ENCODE measurements at places on chromosomes 3 and 15.

GRCh38 chr15:26126819-26127387 lies 263.8 kb upstream of the ATP10A start:
- no peak for DNase-seq

- no peak for DNase-seq
These were observed 66.9 kb downstream of the BFSP2 start for GRCh38 chr3:133466531-133467386.

GRCh38 chr15:100133001-100133400 lies 208.8 kb downstream of the ADAMTS17 start:
- DNase-seq = no peak

- no peak for DNase-seq
These were observed 42.1 kb downstream of the RBP2 start for GRCh38 chr3:139434228-139434627.

DNA sequence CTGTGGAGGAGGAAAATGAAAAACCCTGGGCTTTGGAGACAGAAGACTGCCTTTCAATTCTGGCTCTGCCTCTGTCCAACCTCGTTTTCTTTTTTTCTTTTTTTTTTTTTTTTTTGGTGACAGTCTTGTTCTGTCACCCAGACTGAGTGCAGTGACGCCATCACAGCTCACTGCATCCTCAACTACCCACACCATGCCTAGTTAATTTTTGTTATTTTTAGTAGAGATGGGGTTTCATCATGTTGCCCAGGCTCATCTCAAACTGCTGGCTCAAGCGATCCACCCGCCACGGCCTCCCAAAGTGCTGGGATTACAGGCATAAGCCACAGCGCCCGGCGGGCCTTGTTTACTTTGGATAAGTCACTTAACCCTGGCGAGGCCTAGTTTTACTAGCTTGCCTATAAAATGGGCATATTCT lies 66.3 kb upstream of the SLC25A26 start:
- no peak for DNase-seq

DNA sequence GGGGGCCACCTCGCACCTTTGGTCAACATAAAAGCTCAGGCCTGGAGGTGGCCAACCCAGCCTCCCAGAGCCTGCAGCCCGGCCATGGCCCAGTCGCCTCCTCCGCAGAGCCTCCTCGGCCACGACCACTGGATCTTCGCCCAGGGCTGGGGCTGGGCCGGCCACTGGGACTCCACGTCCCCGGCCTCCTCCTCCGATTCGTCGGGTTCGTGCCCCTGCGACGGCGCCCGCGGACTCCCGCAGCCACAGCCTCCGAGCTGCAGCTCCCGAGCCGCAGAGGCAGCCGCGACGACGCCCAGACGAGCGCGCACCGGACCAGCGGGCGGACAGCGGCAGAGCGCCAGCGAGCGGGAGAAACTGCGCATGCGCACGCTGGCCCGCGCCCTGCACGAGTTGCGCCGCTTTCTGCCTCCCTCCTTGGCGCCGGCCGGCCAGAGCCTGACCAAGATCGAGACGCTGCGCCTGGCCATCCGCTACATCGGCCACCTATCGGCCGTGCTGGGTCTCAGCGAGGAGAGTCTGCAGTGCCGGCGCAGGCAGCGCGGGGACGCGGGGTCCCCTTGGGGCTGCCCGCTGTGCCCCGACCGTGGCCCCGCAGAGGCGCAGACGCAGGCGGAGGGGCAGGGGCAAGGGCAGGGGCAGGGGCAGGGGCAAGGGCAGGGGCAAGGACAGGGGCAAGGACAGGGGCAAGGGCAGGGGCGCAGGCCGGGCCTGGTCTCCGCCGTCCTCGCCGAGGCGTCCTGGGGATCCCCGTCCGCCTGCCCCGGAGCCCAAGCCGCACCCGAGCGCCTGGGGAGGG lies at the start of gene MESP2:
Gene MESP2 (plus strand): TSS at position 59 of the 799 bp plus-strand sequence. CDS start 26 bp downstream, at position 85.
- DNase-seq = peak; percentile 29

DNA sequence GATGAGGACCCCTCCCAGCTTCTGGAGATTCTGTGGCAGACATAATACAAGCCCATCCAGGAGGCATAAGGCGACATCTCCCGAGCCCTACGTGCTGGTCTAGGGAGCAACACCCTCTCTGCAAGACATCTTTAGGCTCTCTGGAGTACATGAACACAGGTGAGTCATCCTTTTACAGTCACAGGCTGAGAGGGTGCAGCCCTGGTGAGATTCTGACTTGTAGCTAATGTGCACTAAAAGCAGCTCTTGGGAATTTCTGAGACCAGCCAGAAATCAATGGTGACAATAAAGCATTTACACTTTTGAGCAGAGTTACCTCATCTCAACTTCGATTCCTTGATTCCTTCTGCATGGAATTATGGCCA lies 131.1 kb downstream of the XXYLT1 start:
- no peak for DNase-seq

- no peak for DNase-seq
These were observed 48.4 kb downstream of the DAPK2 start for GRCh38 chr15:63997715-63998442.

DNA sequence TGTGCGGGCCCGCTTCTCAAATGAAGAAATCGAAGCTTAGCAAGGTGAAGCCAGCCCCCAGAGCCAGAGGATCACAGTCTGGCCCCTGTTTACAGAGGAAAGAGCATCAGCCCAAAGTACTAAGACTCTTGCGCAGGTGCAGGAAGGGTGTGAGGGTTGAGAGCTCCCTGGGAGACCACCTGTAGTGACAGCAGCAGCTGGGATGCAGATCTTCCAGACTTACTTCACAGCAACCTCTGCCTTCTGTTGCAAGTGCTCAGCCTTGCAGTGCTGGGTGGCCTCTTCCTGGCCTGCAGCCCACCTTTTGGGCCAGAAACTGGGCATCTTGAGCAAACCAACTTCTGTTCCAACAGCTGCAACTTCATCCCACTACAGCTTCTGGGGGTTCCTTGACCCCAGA lies 19.7 kb downstream of the SPATA12 start:
- DNase-seq = no peak

- DNase-seq = no peak
These were observed 44.6 kb downstream of the ZIC4 start for GRCh38 chr3:147361454-147362420.

GRCh38 chr3:40366203-40367162 lies 20.5 kb upstream of the ENTPD3 start:
- DNase-seq = no peak

GRCh38 chr15:60494108-60494507 lies 15.2 kb upstream of the ICE2 start:
- no peak for DNase-seq

DNA sequence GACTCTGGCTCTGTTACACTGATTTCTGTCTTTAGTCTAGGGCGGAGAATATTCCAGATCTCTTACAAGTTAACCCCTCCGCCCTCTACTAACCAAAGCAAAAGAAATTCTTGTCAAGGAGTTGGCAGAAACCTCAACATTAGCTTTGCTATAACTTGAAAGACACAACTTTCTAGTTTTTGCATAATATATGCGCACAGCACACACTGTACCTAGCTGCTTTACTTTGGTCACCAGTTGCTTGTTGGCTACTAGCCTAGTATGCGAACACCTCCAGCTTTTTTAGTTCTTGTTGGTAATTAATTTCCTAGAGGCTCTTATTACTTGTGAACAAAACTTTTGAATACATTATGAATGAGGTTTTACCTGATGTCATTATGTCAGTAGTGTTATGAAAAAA lies 348.8 kb upstream of the C2CD4B start:
- no peak for DNase-seq

- no peak for DNase-seq
These were observed 72.5 kb downstream of the MORC1 start for GRCh38 chr3:109045271-109046040.

GRCh38 chr3:195297446-195297845 lies 26.5 kb upstream of the XXYLT1 start:
- no peak for DNase-seq

DNA sequence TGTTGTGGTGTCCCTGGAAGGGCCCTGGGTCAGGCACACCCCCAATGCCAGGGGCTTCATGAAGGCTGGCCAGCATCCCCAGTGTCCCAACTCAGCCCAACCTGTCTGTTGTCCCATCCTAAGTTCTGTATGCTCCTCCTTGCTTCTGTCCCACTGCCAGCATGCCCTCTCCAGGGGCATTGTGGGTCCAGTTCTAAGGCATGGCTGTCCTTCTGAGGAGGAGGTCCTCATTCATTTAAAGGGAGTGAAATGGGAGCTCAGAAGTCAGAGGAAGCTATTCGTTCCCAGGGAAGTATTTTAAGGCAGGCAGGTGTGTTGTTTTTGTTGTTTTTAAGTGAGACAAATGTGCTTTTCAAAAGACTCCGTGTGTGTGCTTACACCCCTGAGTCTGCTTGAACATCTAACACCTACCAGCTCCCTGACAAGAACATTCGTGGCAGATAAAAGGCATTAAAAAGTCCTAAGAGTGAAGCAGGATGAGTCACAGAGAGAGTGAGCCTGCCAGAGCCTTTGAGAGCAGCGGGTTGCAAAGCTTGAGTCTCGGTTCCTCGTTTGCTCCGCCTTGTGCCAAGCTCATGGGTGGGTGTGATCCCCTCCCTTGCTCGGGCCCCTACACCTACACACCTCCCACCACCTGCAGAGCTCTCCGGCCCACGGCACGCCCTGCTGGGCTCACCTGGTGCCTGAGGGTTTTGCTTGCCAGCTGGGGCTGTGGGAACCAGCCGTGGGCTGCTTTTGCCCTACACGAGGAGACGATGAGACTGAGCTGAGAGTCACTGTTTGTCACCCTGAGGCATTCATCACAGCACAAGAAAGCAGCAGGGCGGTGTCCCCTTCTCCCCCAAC lies 183.4 kb upstream of the TOPAZ1 start:
- DNase-seq = no peak

DNA sequence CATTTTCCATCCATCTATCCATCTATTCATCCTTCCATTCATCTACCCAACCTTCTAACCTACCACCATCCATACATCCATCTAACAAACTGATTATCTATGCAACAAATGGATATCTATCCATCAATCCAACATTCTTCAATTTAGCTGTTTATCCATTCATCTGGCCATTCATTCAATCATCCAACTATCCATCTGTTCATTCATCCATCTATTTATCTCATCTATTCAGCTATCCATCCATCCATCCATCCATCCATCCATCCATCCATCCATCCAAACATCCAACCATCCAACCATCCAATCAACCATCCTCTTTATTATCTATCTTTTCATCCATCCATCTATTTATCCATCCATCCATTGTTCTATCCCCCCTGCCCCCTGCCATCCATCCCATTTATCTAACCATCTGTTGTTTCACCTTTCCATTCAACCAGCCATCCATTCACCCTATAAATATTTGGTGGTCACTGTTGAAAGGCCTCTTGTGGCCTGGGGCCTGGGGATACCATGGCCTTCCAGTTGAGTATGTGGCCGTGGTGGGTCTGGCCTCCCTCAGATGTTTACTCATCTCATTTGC lies 44.7 kb downstream of the SLC6A6 start:
- DNase-seq = no peak

- no peak for DNase-seq
These were observed 91.5 kb upstream of the RAP2B start for GRCh38 chr3:153070511-153070868.

GRCh38 chr3:186464424-186465093 lies 79.6 kb downstream of the CRYGS start:
- DNase-seq = no peak

DNA sequence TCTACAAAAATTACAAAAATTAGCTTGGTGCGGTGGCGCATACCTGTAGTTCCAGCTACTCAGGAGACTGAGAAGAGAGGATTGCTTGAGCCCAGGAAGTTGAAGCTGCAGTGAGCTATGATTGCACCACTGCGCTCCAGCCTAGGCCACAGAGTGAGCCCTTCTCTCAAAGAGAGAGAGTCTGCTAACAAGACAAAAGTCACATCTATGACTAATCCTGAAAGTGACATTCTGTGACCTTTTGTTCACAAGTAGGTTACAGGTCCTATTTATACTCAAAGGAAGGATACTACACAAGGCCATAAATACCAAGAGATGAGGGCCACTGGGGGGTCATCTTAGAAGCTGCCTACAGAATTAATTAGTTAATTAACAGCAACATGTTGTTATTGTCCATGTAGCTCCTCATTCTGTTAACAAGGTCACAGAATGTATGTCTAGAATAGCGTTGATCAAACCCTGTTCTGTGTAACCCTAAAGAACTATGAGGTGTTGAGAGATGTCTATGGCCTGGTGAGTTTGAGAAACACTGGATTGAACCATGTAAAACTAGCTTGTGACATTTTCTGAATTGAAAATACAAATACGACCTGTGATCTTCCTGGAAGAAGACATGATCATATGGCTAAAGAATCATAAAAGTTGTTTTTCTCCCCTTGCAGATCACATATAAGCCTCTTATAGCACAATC lies 97.0 kb downstream of the SAMMSON start:
- DNase-seq = no peak

DNA sequence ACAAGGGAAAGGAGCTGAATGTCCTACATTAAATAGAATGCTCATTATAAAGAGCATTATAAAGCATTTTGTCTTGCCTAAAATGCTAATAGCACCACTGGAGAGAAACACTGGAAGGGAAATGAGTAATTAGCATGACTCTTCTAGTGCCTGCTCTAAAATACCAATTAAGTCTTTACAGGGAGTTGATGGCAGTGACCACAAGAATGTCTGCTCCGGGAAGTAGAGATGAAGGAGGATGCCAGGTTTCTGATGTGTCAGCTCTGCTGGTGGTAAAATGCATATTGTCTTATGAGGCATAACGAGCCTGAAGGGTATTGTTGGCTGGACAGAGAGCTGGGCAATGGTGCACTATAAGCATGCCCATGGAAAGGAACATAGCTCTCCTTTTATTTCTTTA lies 49.5 kb downstream of the MYLK start:
- no peak for DNase-seq

GRCh38 chr3:77873598-77873997 lies 833.7 kb downstream of the ROBO2 start:
- no peak for DNase-seq

DNA sequence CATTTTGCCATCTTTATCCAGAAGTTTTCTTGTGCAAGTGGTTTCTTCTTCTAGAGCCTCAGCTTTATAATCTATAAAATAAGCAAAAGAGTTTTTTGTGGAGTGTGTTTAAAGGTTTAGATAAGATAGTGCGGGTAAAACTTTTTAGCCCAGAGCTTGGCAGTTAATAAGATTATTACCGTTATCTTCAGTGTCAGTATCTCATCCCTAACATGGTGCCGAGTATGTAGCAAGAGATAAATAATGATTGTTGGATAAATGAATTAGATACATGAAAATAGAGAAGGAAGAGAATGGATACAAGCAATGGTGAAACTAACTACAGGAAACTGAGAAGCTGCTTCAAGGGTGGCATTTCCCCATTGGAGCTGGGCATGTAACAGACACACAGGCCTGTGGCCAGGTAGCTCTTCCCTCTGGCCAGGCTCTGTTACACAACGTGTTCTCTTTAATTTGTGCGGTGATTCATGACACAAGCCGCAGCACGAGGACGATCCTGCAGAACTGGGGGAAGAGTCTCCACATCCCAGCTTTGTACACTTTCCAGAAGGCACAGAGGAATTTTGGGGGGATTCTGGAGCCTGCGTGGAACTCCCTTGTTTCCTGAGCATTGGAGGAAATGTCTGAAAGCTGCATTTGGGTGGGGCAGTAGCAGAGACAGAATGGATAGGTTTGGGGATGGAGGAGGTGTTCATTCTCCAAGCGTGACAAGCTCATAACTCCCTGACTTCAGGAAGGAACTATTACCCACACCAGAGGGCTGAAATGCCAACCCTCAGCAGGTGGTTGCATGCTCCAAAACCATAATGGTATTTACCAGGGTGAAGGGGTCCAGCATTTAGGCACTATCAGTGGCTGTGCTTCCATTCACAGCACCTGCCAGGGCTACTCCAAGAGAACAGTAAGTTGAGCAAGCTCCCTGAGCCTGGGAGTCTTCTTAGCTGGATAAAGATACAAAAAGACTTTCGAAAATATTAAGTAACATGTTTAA lies 14.2 kb upstream of the ST6GAL1 start:
- DNase-seq = no peak

- no peak for DNase-seq
These were observed 566 bp downstream of the ETV5 start for GRCh38 chr3:186108106-186108940.

GRCh38 chr3:110198717-110199587 lies 861.6 kb upstream of the DPPA4 start:
- DNase-seq = no peak
